ENCODE measurements at places on chromosomes 3 and 15. TPM values are rescaled to one million over a fixed set of nuclear protein-coding genes. Genes with fewer than 3 reads are reported as not detected.

DNA sequence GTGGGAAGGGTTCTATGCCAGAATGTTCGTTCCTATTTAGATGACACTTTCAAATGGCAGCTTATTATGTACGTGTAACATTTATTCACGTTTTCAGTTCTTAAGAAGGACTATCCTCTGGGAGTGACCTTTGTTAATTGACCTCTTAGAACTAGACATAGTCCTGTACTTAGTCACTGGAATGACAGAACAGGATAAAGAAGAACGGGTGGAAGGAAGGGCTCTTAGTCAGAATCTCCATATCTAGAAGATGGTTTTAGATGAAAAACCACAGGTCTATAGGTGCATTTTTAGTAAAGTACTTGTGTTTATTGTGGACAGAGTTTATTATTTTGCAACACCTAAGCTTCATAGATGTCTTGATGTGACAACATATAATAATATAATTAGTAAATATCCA lies 6.5 kb downstream of the METTL6 start:
- DNase-seq: no peak

- peak; percentile 75 for DNase-seq
Observed at GRCh38 chr15:74782259-74783071, 585 bp downstream of the CSK start.

- DNase-seq: no peak
Observed at GRCh38 chr3:68751888-68752287, 180.5 kb downstream of the TAFA4 start.

DNA sequence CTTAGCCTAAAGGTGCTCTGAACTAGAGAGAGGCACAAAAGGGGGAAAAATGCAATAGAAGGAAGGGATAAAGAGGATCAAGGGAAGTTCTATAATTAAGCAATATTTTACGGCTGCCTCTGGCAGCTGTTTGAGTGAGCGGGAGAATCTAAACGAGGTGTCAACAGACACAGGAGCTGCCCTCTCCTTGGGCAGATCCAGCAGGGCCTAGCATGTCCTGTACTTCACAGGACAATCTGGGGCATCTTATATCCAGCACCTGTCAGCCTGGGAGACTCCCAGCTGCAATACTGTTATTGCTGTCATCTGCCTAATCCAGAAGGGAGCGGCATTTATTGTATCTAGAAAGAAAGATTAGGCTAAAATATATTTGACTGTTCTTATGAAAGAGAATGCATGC lies 68.9 kb downstream of the WWTR1 start:
- DNase-seq: no peak

DNA sequence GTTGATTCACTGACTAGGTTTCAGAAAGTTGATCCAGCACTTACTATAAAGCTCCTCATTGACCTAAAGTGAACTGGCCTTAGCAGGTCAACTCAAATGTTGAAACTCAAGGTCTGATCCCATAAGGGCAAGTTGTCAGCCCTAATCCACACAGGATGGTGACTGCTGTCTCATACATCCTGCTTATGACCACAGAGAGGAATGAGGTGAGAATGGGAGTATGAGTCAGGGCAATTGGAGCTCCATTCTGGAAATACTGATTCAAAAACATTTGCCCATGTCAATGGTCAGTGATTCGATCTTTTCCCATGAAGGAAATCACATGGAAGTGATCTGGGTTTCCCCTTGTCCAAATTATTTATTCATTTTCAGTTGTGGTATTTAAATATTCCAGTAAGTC lies 78.7 kb downstream of the ZNF385D start:
- peak; percentile 59 for DNase-seq

EIF1B gene
- 83.8 TPM for total RNA-seq

TRPM1 gene
- total RNA-seq: not detected

ANKRD63 gene
- not detected for total RNA-seq

NANOGP8 gene
- total RNA-seq: 56.8 TPM

Measured in endodermal cell (in vitro differentiated cells).